ENCODE measurements at places on chromosomes 12 and 14.

DNA sequence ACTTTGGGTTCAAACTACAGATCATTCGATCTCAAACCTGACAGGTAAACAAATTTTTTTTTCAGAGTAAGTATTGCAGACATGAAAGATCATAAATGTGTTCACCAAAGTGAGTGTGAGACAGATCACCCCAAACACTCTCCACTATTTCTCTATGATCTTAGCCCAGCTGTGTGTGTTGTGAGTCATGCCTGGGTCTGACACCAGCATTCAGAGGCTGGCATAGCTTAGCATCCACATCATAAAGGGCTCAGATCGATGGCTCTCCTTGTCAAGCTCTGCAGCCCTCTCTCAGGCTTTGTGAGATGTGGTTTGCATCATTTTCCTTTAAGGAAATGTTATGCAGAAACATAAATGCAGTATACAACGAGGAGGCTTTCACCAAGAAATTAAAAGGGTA is 164.9 kb downstream of the ETV6 start:
- DNase-seq = peak; percentile 46

DNA sequence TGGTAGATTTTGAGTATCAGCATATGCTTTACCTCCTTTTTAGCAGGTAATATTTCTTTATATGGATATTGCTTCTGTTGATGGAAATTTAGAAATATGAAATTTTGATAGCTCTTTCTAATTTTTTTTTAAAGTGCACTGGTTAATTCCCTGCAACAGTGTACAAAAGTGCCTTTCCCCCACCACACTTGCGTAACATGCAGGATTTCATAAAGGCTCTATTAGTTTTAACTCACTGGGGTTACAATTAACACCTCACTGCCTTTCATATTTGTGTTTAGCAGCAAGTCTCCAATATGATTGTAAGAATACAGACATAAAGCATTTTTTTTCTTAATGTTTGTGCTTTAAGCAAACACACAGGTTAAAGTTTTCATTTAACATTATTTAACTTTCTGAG is 25.6 kb downstream of the MNAT1 start:
- no peak for DNase-seq

- no peak for DNase-seq
Observed at GRCh38 chr14:70642303-70643235, 853 bp downstream of the TTC9 start.

DNA sequence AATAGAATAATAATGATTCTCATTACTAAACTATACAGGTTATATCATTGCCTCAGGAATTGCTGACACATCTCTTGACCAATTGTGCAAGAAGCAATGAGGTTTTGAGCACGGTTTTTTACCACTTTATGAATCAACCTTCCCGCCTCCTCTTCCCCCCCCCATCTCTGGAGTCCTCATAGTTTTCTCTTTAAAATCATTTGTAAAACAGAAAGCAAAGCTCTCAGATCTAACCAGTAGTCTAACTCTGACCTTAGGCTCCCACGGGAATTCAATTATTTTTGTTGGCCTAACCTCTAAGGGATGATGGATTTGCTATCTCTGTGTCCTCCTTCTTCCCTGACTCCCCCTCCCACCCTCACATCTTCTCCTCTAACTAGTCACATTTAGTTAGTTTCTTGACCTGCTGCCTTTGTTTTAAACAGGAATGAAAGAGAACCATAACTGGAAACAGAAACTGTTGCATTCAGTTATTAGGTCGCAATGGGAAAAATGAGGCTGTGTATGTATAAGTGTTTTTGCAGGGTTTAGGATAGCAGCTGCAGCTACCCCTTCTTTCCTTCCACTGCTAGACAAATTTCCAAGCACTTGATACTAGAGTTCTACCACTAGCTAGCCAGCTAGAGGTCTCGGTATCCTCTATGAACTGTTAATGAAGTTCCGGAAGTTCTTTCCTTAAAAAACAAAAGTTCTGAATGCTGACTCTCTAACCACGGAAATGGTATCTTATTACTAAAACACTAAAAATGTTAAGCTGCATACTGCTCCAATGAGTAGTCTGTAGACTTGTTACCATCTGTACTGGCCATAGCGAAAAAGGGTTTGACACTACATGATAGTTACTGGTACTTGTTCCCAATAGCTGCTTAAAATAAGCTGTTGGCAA is 65.4 kb downstream of the TAOK3 start:
- DNase-seq = peak; percentile 73

GRCh38 chr12:53253298-53253697 is 14.8 kb upstream of the ESPL1 start:
- no peak for DNase-seq

GRCh38 chr12:113310489-113310888 is 24.4 kb downstream of the SLC8B1 start:
- no peak for DNase-seq

GRCh38 chr12:94570161-94570560 is 80.2 kb downstream of the TMCC3 start:
- DNase-seq = no peak

GRCh38 chr14:33709283-33709682 is 241.6 kb downstream of the EGLN3 start:
- no peak for DNase-seq

DNA sequence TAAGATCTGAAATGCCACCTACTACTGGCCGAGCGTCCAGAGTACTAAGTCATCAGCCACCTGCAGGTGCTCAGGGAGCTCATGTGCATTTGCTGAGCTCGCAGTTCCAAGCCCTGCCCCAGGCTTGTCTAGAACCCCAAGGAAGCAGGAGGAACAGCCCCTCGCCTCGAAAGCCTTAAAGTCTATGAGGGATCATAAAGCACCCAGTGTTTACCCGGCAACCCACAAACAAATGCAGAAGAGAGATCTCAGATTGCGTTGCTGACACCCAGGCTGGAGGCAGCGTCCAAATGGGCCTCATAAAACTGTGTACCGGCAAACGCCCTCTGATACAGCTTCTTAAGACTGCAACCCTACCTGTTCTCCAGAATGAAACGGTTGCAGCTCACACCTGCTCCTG is 6.8 kb downstream of the KDM2B start:
- DNase-seq = no peak

GRCh38 chr14:35689000-35689460 is 120.1 kb downstream of the RALGAPA1 start:
- no peak for DNase-seq
